ENCODE measurements at places on chromosomes 11 and 22.

DNA sequence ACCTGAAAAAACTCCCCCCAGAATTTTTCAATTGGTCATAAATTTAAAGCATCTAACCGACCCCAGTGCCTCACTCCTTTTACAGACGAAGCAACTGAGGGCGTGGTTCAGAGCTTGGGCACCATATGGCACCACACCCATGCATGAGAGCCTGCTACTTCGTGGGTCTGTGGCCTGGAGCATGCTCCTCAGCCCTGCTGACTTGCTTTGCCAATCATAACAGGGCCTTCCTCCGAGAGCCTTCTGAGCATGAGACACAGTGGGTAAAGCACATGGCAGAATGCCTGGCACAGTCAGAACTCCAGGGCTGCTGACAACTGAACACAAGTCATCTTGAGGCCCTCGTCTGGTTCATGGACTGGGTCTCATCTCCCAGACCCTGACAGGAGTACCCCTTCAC lies 33.3 kb downstream of the HIRA start:
- DNase-seq: no peak

DNA sequence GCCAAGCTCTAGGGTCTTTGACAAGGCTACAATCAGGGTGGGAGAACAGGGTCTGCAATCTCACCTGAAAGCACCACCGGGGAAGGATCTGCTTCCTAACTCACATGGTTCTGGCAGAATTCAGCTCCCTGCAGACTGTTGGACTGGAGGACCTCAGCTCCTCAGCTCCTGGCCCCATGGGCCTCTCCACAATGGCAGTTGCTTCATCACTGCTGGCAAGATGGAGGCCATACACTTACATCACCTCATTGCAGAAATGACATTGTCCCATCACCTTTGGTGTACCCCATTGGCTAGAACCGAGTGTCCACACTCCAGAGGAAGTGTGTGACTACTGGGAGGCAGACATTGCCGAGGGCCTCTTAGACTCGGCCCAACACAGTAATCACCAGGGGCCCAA lies 20.9 kb upstream of the MPPED1 start:
- no peak for DNase-seq

GRCh38 chr11:117381481-117382387 lies 54.1 kb downstream of the CEP164 start:
- no peak for DNase-seq

- no peak for DNase-seq
These were observed 122.1 kb upstream of the TTC12 start for GRCh38 chr11:113192121-113192925.

DNA sequence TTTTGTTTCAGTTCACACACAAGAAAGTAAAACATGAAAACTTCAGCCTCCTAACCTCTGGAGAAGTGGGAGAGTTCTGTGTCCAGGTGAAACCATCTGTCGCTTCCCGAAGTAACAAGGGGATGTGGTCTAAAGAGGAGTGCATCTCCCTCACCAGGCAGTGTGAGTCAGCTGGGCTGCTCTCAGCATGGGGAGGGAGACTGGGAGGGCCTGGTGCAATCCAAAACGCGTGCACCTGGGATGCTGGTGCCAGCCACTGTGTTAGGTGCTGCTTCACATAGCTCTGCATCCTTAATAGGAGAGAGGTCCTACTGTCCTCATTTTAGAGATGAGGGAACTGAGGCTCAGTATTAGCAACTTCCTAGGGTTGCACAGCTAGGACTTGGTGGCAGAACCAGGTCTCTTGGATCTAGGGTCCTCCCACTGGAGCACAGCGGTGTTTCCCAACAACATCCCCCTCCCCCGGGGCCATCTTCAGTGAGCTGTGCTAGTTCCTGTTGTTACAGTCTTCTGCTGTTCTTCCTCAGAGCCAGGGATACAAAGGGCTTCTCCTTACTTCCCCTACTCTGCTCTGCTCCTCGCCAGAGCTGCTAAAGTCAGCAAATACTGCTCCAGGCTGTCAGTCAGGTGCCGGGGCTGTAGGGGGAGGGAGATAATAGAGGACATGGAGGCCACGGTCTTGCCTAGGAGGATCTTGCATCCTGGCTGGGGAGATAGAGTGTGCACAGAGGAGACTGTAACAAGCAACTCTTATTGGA lies 8.0 kb downstream of the IL10RA start:
- no peak for DNase-seq

DNA sequence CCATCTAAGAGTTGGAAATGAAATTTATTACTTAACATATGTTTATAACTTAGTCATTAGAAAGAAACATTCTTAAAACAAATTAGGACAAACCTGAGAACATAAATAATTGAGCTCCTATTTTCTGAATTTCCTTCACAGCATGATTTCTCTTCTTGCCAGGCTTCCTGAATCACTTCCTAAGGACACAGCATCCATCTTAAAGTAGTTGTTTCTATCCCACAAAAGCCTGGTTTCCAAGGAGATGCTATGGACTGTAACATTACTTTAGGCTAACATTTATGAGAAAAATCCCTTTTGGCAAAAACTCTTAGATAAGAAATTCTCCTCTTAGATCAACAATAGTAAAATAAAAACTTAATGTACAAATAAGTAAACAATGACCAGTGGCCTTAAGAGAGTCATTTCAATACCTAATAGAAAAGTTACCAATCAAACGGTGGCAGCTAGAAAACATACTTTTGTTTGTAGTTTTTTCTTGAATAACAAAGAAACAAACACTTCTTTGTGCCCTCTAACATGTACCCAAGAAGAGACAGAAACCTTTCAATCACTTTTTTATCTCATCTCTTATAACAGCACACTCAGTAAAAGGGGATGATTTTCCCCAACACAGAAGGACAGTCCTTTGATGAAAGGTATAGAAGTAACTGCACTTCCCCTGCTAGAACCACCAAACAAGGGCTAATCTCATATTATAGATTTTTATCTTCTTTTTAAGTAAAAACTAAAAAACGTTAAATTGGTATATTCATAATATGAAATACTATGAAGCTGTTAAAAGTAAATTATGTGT lies 74.5 kb downstream of the TTC28 start:
- DNase-seq: no peak

DNA sequence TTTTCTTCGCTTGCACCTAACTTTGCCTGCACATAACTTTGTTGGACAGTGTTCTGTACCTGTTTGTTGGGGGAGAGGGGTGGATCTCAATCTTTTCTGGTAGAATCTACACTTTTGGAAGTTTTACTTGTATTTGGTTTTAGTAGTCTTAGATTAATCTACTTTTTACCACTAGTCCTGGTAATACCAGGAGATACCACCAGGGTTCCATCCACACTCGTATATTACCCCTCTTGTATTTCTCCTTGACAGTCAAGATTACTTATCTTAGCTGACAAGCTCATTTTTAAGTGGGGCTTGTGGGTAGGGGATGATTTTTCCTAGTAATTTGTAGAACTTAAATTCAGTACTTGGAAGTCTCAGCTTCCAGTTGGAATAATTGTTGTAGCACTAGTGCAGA lies 37.3 kb upstream of the TECTA start:
- peak; percentile 25 for DNase-seq

- no peak for DNase-seq
These were observed 40.7 kb downstream of the MOB2 start for GRCh38 chr11:1445741-1446445.

- no peak for DNase-seq
These were observed 192.3 kb downstream of the KIRREL3 start for GRCh38 chr11:126808296-126808695.
